Effector memory CD4-positive, alpha-beta T cell (primary cell): ENCODE measurements at places on chromosomes 4 and X.

DNA sequence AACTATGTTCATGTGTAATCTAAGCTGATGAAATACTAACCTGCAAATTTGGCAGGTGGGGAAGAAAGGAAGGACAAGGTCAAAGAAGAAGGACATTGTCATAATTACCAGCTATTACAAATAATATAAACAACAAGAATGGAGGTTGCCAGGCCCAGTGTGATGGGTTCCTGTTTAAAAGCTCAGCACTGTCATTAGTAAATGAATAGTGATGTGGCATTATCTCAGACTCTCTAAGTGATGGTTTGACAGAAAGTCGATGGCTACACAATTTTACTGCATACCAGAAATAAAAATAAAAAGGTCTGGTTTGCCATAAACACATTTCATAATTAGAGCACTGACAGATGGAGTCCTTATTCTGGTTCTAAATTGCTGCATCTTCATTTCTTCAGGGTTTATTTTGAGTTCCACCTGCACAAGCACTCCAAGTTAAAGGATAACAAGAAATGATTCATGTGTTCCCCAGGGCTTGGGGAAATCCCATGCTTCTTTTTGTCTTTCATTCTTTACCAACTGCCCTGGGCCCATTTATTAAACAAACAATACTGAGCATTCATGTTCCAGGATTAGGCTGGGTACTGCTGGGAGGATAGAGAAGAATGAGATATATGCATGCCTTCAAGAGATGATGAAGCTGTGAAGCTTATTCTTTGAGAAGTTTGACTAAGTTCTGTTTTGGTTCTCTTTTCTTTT, 367.8 kb upstream of the RASGEF1B start:
- no peaks in the 10 kb centered on the region for H3K4me1 ChIP-seq
- H3K27ac ChIP-seq, result no peak overlapping the region
- no peaks in the 10 kb centered on the region for H3K27me3 ChIP-seq
- no peak overlapping the region for H3K4me3 ChIP-seq

GRCh38 chrX:19382555-19383145, 38.9 kb downstream of the PDHA1 start:
- H3K27ac ChIP-seq, result no peak overlapping the region
- no peaks in the 10 kb centered on the region for H3K36me3 ChIP-seq
- no peaks in the 10 kb centered on the region for H3K4me1 ChIP-seq
- H3K27me3 ChIP-seq, result no peaks in the 10 kb centered on the region
- DNase-seq, result no peak
- no peak overlapping the region for H3K4me3 ChIP-seq

- H3K4me3 ChIP-seq, result no peak overlapping the region
- DNase-seq, result no peak
- no peak overlapping the region for H3K27ac ChIP-seq
- H3K4me1 ChIP-seq, result no peaks in the 10 kb centered on the region
These were observed 181.7 kb upstream of the TBC1D9 start for GRCh38 chr4:140937866-140938265.

GRCh38 chr4:120672076-120672475, 250.4 kb downstream of the PRDM5 start:
- no peaks in the 10 kb centered on the region for H3K4me1 ChIP-seq
- no peak overlapping the region for H3K27ac ChIP-seq
- no peaks in the 10 kb centered on the region for H3K27me3 ChIP-seq
- H3K4me3 ChIP-seq, result no peak overlapping the region
- H3K36me3 ChIP-seq, result no peaks in the 10 kb centered on the region
- no peak for DNase-seq

DNA sequence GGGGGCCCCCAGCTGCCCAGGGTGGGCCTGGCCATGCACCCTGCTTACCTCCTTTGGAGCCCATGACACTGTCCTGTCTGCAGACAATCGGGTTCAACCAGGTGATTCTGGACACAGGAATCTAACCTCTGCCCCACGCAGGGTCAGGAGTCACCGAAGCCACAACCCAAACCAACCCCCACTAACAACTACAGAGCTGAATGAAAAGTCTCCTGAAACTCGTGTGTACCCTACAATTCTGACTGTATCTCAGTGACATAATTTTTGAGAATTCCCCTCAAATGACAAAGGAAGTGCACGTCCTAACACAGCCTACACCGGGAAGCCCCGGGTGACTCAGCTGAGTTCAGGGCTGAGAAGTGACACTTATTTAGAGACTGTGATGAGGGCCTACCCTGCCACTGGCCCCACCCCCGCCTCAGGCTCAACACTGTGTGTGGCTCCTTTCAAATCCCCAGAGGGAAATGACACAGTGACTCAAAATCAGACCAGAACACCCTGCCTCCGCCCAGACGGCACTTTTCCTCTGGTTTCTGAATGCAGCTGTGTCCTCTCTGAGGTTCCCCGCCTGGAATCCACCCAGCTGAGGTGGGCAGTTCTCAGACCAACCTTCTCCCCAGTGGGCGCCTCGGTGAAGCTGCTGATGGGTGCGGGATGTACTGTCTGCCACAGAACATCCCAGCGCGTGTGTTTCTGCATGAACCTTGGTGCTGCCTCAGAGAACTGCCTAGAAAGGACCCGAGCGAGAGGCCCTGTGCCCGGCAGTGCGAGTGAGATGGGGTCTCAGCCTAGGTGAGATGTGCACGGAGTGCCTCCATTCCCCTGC, 9.9 kb downstream of the TNIP2 start:
- no peaks in the 10 kb centered on the region for H3K27me3 ChIP-seq
- peak overlapping the region; percentile 89 for H3K27ac ChIP-seq

GRCh38 chr4:76147454-76148141, 599 bp downstream of the NUP54 start:
- H3K36me3 ChIP-seq, result peaks cover 6% of the 10 kb centered on the region
- no peaks in the 10 kb centered on the region for H3K27me3 ChIP-seq
- H3K27ac ChIP-seq, result peak overlapping the region; percentile 90
- peaks cover 12% of the 10 kb centered on the region for H3K4me1 ChIP-seq
- peak overlapping the region; percentile 96 for H3K4me3 ChIP-seq

DNA sequence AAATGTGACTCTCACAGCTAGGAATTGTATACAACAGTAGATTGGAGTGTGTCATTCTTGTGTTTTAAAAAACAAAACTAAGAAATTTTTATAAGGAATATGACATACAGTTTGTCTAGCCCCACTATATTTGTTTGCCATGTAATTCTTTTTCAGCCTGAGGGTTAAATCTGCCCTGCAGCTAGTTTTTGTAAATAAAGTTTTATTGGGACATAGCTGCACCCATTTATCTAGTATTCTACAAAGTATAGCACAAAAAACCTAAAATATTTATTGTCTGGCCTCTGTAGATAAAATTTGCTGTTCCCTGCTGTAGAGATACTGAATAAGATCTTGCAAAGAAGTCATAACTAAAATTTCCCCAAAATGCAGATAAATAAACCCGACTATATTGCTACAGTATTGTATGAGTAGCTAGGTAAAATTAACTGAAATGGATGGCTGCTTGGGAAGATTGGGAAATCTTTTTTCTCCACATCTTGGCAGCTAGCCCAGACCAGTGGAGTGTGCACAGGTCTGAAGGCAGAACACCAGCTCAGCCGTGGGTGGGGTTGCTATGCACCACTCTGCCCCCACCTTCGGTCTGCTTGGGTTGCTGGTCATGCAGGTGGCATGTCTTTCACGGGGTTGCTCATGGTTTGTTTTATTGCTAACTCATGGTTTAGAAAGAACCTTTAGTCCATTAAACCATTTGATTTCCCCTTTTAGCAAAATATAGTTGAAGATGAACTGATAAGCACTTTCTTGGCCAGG, 127.9 kb downstream of the KLHL8 start:
- H3K27ac ChIP-seq, result peak overlapping the region; percentile 5
- no peaks in the 10 kb centered on the region for H3K27me3 ChIP-seq
- no peak for DNase-seq
- H3K36me3 ChIP-seq, result peaks cover 15% of the 10 kb centered on the region
- H3K4me1 ChIP-seq, result peaks cover 6% of the 10 kb centered on the region
